ENCODE measurements at places on chromosomes 13 and 19.

- no peak for DNase-seq
Observed at GRCh38 chr19:8638078-8638619, 7.7 kb downstream of the NFILZ start.

DNA sequence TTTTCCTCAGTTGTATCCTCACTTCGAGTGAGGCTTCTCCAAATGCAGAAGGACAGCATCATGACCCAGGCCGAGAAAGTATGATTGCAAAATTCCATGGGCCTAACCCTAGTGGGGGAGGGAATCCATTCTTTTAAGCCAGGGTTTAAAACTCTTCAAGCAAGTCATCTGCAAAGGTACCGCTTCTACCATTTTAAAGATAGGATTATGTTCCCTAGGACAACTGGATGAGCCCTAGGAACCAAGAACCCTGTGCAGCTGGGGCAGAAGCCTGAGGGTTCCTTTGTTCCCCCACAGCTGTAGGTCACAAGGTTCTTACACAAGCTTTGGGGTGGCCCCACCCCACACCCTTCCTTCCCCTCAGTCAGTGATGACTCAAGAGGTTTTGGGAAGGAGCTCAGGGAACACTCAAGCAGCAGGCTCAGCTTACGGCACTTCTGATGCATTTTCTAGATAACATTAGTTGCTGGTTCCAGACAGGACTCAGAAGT, 13.5 kb downstream of the ARL11 start:
- no peak for DNase-seq

DNA sequence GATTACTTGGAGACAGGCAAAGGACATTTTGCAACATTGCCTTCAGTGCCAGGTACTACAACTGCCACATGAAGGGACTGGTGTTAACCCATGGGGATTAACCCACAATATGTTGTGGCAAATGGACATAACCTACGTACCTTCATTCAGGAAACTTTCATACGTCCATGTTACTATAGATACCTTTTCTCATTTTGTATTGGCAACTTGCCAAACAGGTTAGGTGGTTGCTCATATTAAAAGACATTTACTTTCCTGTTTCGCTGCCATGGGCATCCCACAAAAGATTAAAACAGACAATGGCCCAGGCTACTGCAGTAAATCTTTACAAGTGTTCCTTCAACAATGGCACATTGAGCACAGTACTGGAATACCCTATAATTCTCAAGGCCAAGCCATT, 925.3 kb downstream of the SLITRK6 start:
- no peak for DNase-seq

DNA sequence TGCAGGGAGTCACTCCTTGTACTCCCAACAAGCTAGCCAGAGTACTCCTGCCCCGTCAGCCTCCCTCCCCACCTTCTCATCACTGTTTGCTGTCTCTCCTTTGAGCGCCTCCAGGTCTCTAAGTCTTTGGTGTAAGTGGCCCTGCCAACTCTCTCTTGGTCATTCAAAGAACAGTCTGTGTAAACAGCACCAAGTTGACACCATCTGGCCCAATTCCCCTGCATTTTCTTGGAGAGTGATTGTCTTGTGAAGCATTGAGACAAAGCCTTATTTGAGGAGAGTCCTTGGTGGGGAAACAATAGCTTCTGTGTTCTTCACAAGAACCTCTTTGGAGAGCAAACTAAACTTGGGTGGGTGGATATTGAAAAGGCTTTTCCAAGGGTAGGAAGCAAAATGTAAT, 114.6 kb upstream of the RNF113B start:
- no peak for DNase-seq

- DNase-seq: no peak
Observed at GRCh38 chr19:34959021-34959420, 5.0 kb downstream of the ZNF792 start.

DNA sequence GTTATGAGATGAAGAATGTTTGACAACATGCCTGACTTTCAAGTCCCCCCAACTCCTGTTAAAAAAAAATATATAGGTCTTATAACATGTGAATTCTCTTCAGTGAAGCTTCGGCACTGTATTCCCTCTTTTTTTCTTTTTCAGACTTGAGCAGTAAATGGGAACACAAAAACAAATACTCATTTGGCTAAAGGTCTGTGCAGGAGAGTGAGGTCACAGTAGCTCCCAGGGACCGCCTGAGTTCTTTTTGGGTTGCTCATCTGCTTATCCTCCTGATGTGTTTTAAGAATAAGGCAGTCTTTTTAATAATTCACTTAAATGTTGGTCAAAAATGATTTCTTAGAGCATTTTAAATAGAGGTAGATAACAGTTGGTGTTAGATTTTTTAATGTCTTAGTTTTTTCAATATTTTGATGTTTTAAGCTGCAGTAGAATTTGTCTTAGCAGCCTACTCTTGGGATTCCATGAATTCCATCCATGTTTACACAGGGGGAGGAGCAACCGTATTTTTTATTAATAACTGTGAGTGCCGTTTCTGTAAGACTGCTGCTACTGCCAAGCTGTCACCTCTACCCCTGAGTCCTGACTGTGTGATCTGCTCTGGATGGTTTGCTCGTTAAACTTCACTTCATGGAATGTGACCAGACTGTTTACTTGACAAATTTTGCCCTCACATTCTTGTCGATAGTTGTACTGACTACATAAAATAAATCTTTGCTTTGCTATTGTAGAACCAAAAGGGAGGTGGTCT, 14.9 kb downstream of the HNRNPM start:
- DNase-seq: no peak

DNA sequence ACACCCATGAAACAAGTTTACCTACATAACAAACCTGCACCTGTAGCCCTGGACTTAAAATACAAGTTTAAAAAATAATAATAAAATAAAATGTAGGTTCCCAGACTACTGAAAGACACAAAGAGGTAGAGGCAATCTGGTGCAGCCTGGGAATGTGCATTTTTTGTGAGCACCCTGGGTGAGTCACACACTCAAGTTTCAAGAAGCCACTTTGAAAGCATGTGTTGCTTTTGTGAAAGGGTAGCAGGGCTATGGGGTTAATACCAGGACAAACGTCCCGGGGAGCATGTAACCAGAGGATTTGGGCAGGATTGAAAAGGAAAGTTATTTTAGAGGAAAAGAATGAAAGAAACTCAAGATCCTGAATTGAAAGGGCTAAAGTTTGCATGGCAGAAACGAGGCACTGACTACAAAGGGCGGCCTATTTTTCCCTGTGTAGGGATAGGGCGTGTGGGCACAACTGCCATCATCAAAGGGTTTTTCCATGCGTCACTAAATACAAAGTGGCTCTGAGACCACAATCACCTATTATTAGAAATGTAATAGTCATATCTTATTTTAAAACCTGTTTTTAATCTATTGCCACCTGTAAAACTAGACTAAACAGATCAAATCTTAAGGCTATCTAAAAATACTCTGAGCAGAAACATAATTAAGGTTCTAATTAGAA, 314.9 kb downstream of the COG6 start:
- no peak for DNase-seq

- DNase-seq: no peak
Observed at GRCh38 chr19:29966588-29967249, 24.7 kb downstream of the URI1 start.

GRCh38 chr13:112875627-112876026, 93.4 kb upstream of the MCF2L start:
- no peak for DNase-seq

GRCh38 chr13:30224732-30225131, 82.6 kb downstream of the KATNAL1 start:
- DNase-seq: no peak

- peak; percentile 73 for DNase-seq
Observed at GRCh38 chr13:98509271-98510155, 67.4 kb downstream of the STK24 start.

DNA sequence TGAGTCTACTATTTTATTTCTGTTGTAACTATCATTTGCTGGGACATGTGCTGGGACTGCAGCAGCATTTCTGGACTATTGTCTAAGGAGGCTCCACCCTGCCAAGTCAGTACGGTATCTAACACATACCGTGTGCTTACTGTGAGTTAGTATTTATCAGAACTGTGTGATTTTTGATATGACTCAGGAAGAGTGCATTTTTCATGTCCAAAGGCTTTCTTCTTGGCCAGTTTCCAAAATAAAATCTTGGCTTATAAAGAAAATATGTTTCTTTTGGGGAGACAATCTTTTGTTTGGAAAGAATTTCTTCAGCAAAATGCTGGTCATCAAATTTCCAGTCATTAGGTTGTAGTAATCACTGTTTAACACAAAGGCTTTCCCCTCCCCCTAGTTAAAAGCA, 11.6 kb downstream of the PARP4 start:
- no peak for DNase-seq

GRCh38 chr13:35198613-35199200, 256.6 kb downstream of the NBEA start:
- no peak for DNase-seq

DNA sequence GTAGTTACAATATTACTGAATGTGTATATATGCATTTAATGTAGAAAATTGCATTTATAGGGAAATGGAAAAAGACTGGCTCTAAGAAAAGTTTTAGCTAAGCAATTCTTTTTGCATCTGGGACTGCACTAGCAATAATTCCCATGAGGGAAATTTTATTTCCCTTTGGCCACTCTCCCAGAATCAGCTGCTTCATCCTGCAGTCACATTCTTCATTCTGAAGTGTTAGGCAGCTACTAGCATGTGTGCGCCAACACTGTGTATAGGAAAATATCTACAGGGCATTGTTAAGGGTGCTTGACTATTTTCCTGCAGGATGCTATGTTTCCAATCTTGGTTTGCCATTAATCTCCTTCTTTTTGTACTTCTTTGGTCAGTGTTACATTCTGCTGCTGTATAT, 312.8 kb upstream of the PCDH20 start:
- no peak for DNase-seq

GRCh38 chr13:55219538-55219937, 1921.2 kb upstream of the PRR20A start:
- DNase-seq: no peak

- peak; percentile 63 for DNase-seq
Observed at GRCh38 chr13:20136781-20137703, 23.8 kb downstream of the GJA3 start.

DNA sequence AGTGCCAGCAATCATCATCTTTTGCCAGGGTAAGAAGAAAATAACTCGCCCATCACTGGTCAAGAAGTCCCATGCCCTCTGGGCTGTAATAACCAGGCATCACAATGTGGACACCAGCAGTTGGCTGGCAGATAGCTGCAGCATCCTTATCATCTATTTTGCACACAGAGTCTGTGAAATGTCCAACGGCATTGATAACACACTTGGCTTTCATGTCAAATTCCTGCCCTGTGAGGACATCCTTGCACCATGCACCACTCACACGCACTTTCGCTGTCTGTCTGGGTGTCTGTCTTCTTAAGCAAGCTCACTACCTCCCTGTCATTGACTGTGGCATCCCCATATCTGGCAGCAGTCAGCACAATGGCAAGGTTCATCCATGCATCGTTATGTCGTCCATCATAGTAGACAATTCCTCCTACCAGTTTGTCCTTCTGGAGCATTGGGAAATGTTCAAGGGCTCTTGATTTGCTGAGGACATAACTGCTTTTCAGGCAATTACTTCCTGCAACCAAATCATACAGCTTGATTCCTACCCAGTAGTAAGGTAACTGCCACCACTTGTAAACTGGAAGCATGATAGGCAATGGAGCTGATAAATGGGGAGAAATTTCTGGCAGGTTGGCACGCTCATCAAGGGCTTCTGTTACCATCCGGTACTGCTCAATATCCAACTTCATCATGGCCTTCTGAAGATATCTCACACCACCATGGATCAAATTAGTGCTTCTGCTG, 6.8 kb upstream of the ZSCAN5A start:
- no peak for DNase-seq

DNA sequence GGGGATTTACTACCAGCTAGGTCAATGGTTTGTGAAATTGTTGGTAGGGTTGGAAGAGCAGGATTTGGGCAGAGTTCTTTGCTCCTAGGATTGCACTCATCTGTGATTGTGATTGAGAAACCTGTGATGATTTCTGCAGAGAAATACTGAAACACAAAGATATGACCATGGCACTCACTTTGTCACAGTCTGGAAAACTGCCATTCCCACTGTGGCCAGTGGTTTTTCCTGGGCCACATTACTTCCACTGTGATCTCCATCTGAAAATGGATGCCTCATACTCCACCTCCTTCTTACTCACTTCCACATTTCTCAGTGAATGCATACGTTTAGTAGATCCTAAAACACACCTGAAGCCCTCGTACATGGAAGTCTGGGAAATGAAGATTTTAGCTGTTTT, 593.2 kb downstream of the LMO7 start:
- no peak for DNase-seq

- peak; percentile 8 for DNase-seq
Observed at GRCh38 chr19:29384656-29385055, 141.1 kb upstream of the VSTM2B start.
